Activated naive CD4-positive, alpha-beta T cell treated with Interleukin-2 at 50 U/mL for 16 hours (primary cell): ENCODE measurements at places on chromosomes 5 and 9.

DNA sequence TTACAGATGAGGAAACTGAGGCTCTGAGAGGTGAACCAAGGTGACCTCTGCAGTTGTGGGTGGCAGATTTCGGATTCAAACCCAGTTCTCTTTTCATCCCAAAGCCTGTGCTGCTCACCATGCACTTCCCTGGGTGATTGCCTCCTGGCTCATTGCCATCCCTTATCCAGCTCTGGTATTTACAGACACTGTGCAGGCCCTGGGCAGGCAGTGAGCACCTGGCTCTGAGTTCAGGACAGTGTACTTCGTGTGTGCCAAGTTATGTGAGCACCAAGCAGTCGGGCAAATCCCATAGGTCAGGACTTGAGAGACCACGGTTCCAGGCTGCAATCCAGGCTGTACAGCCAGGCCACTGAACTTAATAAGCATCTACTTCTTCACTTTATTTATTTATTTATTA, 1.4 kb downstream of the LRSAM1 start:
- DNase-seq, result no peak

DNA sequence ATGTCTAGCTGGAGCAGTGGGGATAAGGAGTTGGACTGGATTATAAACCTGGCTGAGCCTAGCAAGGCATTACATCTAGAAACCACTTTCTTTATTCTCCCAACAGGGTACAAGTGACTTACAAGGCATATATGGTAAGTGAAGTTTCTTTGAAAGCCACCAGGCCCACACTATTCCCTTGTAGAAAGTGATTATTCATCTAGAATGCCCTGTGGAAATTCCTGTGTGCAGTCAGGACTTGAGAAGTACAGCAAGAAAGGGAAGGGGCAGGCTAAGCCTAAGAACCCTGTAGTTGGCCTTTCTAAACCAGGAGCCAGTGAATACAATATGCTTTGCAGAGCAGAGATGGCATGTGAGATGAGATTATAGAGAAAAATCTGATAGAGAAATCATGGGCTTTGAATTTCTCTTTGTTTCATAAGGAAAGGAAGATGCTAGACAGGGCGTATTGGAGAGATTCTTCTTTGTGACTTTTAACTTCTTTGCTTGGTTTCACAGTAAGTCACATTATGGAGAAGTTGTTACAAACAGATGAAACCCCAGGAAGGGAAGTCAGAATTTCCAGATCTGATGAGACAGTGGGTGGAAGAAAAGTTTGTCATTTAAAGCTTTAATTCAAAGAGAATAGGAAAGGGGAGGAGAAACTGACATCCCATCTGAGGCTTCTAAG, 321.7 kb downstream of the NDUFS4 start:
- DNase-seq, result no peak

- DNase-seq, result no peak
Observed at GRCh38 chr5:7779019-7780005, 71.6 kb downstream of the CFAP90 start.

DNA sequence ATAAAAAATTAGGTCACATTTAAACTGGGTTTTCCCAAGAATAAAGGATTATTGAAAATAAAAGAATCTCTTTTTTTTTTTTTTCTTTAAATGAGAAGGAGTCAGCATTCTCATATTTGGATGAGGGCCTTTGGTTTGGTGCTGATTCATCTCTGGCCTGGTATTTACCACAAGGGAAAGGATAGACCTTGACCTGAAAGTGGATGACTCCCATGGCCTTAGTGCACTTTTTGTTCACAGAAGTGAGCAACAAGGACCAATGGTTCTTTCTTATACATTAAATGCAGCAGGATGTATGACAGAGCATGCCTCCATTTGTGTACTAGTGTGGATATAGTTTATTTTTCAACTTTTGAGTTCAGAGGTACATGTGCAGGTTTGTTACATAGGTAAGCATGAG, 6.9 kb downstream of the YTHDC2 start:
- no peak for DNase-seq
